ENCODE measurements at places on chromosomes 3 and 15. TPM values are rescaled to one million over a fixed set of nuclear protein-coding genes. Genes with fewer than 3 reads are reported as not detected.

The SLC24A1 gene
- total RNA-seq, result 1.6 TPM

The RTP3 gene
- not detected for total RNA-seq

The CLDN18 gene
- not detected for total RNA-seq

The LRRIQ4 gene
- total RNA-seq, result 0.63 TPM

The KIF15 gene
- 11.0 TPM for total RNA-seq

The PLCL2 gene
- total RNA-seq, result 95.8 TPM

The SLC9C1 gene
- total RNA-seq, result not detected

The ITIH1 gene
- not detected for total RNA-seq

The B3GNT5 gene
- 16.6 TPM for total RNA-seq

The CCR8 gene
- total RNA-seq, result not detected

The GXYLT2 gene
- total RNA-seq, result 3.4 TPM

The DNAH12 gene
- 1.6 TPM for total RNA-seq

The GOLGA6A gene
- total RNA-seq, result not detected

The ADAMTS7 gene
- total RNA-seq, result 26.3 TPM

The PARP15 gene
- total RNA-seq, result under 0.01 TPM

The HHATL gene
- total RNA-seq, result 1.3 TPM

The AQP9 gene
- total RNA-seq, result not detected

The UPK1B gene
- total RNA-seq, result not detected

The NEO1 gene
- 231 TPM for total RNA-seq

The PTX3 gene
- total RNA-seq, result 7.5 TPM

The COMMD4 gene
- total RNA-seq, result 22.2 TPM

The TF gene
- total RNA-seq, result 7.2 TPM

The UBA7 gene
- 6.6 TPM for total RNA-seq

The ANKUB1 gene
- 0.63 TPM for total RNA-seq

The PDZRN3 gene
- 96.4 TPM for total RNA-seq

The SCN11A gene
- total RNA-seq, result 0.63 TPM

The PSMA4 gene
- 109 TPM for total RNA-seq

The ALDH1A3 gene
- total RNA-seq, result 0.63 TPM

The MORC1 gene
- not detected for total RNA-seq

The RAD18 gene
- total RNA-seq, result 25.7 TPM

The A4GNT gene
- total RNA-seq, result not detected

The SKOR1 gene
- total RNA-seq, result 0.63 TPM

The IQSEC1 gene
- total RNA-seq, result 32.9 TPM

The HACD2 gene
- 45.1 TPM for total RNA-seq

The ARL6 gene
- total RNA-seq, result 34.7 TPM

The DUOX2 gene
- not detected for total RNA-seq

The DNASE1L3 gene
- total RNA-seq, result not detected

The GNAT1 gene
- not detected for total RNA-seq
